ENCODE measurements at places on chromosomes 7 and 10.

DNA sequence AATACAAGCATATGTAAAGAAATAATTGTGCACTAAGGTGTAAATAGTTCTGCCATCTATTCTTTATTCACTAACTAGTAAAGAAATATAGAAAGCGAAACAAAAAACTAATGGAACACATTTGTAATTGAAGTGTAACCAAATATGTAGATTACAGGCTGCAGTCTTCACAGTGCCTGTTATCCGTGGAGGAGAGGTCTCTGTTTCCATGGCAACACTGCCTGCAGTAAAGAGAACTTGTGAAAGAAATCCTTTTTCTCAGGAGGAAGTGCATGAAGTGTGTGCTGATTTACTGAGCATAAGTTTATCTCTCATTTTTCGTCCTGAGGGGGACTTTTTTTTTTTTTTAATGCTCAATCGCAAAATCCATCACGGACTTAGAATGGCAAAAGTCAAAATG is 102.5 kb downstream of the APBB1IP start:
- DNase-seq: no peak

DNA sequence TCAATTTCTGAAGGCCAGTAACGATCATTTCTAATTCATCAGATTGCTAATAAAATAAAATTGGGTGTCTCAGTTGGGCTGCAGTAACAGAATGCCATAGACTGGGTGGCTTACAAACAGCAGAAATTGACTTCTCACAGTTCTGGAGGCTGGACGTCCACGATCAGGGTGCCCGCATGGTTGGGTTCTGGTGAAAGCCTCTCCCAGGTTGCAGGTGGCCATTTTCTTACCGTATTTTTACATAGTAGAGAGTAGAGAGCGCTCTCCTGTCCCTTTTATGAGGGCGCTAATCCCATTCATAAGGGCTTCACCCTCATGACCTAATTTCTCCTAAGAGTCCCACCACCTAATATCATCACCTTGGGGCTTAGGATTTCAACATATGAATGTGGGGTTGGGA is 106.0 kb downstream of the SPAG6 start:
- DNase-seq: no peak

- DNase-seq: no peak
Observed at GRCh38 chr10:95500649-95501048, 60.5 kb downstream of the SORBS1 start.

DNA sequence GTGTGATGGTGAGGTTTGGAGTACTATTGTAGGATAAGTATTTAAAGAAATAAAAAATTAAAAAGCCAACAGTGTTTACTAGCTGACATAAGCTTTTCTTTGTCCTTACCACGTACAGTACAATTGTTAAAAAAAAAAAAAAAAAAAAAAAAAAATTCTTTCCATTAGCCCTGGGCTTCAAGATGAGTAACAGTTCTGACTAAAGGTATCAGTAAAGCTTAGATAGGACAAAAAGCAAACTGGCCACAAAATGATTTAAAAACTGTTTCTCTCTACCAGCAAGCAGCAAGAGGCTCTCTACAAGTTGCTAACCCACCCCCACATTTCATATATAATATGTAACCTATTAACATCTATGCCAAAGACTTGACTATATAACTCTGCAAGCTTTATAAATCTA is 17.5 kb downstream of the HYCC1 start:
- DNase-seq: no peak

DNA sequence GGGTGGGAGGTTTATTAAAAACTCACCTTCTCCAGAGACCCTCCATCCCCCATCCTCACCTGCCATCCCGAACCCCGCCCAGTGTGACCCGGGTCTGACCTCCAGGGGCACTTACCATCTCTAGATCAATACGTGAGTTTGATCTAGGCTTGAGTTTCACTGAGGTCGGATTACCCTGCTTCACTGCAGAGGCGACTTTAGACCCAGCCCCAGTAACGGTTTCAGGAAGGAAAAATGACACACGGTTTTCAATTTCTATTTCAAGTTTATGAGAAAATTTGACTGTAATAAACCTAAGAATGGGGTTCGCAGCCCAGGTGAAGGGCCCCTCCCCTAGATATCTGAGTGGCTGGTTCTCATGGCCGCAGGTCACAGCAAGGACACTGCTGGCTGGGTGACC is 33.1 kb downstream of the RCC1L start:
- DNase-seq: no peak

- no peak for DNase-seq
Observed at GRCh38 chr10:96767611-96768010, 47.3 kb upstream of the PIK3AP1 start.

GRCh38 chr7:55509322-55509721 is 63.0 kb downstream of the VOPP1 start:
- no peak for DNase-seq

GRCh38 chr7:91949221-91950009 is 8.8 kb downstream of the AKAP9 start:
- no peak for DNase-seq

DNA sequence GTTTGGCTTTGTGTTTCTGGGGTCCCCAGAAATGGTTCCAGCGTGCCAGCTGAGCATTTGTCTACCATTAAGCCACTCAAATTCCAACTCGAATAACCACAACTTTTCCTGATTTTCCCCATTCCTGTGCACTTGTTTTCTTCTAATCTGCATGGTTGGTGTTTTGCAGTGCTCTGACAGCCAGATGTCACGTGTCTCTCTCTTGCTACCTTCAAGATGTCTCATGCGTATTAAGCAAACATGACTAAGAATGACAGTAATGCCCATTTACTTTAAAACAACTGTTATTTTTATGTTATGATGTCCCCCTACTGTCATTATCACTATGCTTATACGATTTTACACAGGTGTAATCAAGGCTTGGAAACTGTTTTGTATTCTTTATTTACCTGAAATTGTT is 35.2 kb upstream of the MXI1 start:
- no peak for DNase-seq

GRCh38 chr10:3807211-3807927 is 22.4 kb upstream of the KLF6 start:
- DNase-seq: no peak

GRCh38 chr7:2567679-2568278 is 9.0 kb downstream of the IQCE start:
- no peak for DNase-seq

DNA sequence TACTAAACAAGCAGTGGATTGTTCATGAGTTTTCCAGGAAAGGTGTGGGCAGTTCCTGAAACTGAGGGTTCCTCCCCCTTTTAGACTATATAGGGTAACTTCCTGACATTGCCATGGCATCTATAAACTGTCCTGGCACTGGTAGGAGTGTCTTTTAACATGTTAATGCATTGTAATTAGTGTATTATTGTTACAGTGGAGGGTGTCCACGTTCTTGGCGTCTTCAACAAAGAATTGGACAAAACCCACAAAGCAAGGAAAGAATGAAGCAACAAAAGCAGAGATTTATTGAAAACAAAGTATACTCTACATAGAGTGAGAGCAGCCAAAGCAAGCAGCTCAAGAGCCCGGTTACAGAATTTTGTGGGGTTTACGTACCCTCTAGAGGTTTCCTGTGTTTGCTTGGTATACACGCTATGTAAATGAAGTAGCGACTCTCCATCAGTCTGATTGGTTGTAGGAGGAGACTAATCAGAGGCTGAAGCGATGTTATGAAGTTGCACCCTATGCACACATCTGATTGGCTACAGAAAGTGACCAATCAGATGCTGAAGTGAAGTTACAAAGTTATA is 175.2 kb downstream of the NSUN6 start:
- DNase-seq: no peak

GRCh38 chr10:3702569-3702968 is 82.4 kb downstream of the KLF6 start:
- DNase-seq: no peak

DNA sequence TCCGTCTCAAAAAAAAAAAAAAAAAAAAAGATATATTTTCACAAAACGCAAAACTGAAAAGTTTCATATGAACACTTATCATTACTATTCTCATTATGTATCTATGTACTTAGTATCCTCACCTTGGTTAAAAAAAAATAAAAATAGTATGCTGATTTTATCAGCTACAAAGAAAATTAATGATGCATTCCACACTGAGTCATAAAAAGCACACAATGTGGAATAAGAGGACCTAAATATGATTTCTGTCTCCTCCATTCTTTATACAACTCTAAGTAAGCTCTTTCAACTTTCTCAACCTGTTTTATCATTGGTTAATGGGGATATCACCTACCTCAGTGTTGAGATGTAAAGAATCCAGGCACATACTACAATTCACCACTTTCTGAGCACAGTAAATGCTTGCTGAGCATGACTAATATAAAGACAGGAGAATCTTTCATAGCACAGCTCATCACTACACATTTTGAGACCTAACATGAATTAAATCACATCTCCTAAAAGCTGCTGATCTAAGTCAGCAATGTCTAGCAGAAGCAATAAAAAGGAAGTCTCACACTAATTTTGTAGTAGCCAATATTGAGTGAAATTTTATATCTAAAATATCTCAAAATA is 2.7 kb downstream of the SNX13 start:
- DNase-seq: no peak

DNA sequence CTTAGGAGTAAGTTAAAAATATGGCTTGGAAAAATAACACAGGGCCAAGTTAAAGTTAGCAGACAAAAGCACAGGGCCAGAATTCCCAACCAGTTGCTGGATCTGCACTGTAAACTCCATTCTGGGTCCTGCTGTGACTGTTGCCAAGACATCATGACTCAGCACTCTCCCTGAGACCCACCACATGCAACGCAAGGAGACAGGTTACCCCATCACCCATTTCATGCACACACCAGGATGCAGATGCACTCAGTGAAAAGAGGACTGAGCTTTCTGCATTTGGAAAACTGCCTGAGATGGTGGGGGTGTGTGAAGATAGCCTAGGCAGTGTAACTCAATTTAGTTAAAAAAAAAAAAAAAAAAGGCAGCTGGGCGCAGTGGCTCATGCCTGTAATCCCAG is 97.6 kb upstream of the ZNF438 start:
- DNase-seq: no peak

DNA sequence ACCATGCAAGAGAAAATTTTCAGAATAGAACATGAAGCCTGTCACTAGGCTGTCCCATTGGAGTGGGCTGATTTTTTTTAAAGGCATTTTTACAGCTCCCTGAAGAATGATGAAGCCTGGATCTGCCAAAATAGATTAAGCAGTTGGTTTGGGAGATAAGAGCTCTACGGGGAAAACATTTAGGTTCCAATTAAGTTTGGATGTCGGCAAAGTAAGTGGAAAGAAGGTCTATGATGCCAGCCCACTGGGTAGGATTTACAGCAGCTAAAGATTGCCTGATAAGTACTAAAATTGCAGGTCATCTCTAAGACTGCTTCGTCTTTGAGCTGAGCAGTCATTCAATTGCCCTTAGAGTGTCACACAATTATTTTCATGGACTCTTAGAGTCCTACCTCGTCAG is 939.2 kb upstream of the CELF2 start:
- DNase-seq: no peak

- no peak for DNase-seq
Observed at GRCh38 chr10:97333601-97334369, 744 bp downstream of the FRAT2 start.

DNA sequence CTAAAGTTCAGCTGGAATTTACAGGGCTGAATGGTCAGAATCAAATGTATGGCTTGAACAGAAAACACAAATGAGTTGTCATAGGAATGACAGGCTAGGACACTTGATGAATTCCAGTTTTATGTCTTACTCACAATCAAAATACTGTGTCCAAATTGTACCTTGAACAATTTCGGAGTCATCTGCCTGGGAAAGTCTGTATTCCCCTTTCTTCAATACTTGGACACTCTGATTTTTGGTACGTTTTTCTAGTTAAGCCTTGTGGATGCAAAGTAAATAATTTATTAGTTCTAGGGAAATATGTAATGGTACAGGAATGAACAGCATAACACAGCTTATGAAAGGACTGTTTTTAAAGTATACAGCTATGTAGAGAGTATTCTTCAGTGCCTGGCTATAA is 100.4 kb downstream of the ITGB8 start:
- DNase-seq: no peak

DNA sequence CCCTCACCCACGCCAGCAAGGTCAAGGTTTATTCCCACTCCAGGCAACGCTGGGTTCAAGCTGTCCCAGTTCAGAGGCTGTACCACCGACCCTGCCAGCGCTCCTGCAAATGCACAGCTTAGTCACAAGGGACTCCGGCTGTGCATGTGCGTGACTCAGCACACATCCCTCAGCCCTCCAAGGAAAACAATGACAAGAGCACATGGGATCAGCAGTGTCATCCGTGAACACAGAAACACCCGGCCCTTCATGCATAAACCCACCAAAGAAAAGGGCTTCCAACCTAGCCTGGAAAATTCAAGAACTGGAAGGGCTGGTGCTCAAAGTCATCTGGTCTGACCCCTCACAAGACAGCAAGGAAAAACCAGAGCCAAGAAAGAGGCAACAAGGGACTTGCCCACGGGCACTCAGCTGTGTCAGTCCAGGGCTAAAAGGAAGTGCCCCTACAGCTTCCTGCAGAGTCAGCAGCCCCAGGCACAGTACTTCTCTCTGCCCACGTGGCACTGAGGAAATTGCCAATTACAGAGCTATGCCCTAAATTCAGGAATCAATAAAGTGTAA is 106.1 kb downstream of the KCNMA1 start:
- no peak for DNase-seq

- no peak for DNase-seq
Observed at GRCh38 chr10:114432566-114433093, 28.3 kb upstream of the AFAP1L2 start.

GRCh38 chr10:94403380-94404213 is 1.3 kb downstream of the TBC1D12 start:
- no peak for DNase-seq

DNA sequence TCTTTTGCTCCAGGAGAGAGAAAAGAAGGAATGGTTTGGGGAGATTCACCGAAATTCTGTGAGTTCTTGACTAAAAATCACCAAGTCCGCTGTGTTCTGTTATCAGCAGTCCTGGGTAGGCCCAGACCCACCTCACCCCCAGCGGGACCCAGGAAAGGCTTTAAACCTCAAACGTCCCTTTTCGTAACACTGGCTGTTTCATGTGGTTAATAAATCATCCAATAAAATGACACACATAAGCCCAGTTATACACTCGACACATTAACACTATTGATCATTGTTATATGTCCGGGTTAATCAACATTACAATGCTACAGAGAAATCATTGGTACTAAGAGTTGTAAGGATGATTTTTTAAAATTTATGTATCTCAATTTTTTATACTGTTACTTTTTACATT is 25.2 kb downstream of the DIP2C start:
- no peak for DNase-seq

DNA sequence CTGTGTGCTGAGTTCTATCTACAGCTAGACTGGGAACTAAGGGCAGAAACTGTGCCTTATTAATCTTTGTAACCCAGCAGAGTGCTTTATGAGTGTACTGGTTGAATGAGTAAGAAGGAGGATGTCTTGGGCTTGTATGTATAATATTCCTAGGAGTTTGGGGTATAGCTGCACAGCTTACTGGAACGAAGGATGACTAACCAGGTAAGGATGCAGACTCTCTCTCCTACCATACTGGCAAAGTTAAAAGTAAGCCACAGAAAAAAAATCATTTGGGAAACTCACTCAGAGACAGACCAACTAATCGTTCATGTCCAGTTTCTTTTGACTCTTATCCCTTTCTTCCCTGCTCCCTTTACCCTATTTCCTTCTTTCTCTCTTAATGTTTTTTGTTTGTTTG is 1.4 kb upstream of the DHTKD1 start:
- DNase-seq: no peak
